ENCODE measurements at places on chromosomes 12 and 14.
A peak's percentile ranks its signal among the peaks of the same experiment; 100 is the strongest.

DNA sequence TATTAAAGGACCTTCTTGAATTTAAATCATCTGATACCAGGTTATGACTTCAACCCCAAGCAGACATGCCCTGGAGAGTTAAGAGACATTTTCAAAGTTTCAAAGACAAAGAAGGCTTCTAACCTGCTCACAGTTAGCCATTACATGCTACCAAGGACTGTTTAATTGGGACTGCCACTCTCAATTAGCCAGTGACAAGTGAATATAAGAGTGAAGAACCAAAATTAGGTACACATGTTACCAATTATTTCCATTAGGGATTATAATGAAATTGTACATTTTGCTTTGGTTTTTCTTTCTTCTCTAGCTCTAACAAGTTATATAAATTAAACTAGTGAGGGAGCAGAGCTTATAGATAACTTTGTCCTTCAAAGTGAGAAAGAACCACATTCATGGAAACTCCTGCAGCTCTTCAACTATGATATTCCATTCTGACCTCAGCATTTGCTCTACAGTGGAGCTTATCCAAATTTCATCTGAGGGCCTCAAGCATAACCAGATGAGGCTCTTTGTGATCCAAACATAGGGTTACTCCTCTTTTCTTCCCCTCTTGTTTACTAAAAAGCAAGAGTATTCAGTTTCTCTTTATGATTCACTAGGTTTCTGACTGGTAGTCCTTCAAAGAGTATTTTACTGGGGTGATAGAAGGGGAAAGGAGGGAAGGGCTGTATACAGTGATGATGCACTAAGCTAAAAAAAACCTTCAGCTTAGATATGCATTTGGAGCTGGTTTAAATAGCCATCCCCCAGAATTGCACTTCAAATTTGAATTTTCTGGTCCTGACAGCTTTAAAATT lies 91.3 kb downstream of the DUSP6 start:
- DNase-seq: no peak

DNA sequence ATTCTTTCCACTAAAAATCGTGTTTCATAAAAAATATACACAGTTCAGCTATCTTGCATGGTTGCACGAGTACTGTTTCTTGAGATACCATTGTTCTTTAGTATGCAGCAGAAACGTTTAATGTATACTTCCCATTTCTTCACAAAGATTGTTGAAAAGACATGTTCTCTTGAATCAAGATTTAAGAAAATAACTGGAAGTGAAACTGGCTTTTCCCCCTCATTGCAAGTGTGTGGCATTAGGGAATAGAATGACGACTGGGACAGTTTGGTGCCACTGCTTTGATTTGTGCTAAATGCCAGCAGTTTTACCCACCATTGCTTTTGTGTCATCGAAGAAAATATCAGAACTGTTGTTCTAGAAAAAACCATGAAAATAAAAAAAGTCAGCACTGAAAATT lies 20.3 kb upstream of the DHRS2 start:
- DNase-seq: no peak

- no peak for DNase-seq
Measured at GRCh38 chr12:24944601-24944975, 4.3 kb downstream of the BCAT1 start.

GRCh38 chr14:41642367-41642766 lies 35.7 kb downstream of the LRFN5 start:
- DNase-seq: no peak

DNA sequence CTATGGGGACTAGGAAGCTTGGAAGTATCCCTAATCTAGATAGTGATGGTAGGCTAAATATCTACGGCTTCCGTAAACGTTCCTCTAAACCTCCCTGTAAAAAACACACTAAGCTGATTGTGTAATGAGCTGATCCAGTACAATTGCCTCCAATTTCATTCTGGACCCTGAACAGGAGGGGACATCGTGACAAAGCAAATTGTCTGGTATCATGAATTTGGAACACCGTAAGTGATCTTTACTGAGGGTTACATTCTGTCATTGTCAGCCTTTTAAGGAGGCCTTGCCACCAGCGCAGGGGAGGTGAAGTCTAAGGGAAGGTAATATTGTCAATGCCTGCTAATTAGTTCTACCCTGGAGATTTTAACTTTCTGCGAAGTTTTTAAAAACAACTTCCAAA lies 487 bp upstream of the MGST1 start:
- DNase-seq: no peak

- no peak for DNase-seq
Measured at GRCh38 chr12:49377386-49377785, 10.1 kb downstream of the SPATS2 start.

GRCh38 chr14:20714593-20715250 lies 26.2 kb downstream of the ANG start:
- DNase-seq: no peak

DNA sequence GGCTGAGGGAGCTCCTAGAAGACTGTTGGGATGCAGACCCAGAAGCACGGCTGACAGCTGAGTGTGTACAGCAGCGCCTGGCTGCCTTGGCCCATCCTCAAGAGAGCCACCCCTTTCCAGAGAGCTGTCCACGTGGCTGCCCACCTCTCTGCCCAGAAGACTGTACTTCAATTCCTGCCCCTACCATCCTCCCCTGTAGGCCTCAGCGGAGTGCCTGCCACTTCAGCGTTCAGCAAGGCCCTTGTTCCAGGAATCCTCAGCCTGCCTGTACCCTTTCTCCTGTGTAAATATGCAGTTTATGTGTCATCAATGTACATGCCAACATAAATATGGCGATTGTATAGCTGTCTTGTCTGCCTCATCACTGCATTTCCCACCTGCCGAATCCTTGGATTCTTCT lies 7.5 kb downstream of the AMHR2 start:
- no peak for DNase-seq

- DNase-seq: no peak
Measured at GRCh38 chr12:13851828-13852227, 129.6 kb downstream of the GRIN2B start.

DNA sequence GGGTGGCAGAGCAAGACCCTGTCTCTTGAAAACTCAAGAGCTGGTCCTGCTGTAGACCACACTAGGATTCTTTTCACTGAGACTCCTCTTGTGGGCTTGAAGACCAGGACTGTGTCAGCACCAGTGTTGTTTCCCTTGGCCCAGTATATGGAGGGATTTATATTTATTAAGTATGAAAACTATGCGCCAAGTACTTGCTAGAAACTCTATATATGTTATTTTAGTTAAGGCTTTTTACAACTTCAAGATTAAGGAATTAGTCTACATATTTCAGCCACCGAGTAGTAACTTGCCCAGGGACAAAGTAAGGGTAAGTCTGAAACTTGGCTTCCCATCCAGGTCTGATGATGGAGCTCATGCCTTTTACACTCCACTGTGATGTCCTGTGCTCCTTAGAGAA lies 488.4 kb downstream of the PCNX1 start:
- no peak for DNase-seq

DNA sequence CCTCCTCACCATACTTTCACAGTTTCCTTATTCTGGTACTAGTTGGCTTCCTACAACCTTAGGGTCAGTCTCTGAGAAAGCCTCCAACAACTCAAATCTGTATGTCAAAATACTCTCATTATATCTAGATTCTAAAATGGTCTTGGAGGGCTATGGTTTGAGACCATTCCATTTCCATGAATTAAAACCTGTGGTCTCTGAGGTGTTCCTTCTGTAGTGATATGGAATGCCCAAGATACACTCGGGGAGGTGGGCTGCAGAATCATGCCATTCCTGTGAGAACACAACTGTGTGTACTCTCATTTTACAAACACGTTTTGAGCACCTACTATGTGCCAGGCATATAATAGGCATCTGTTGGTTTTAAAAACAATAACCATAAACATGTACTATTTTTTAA lies 74.0 kb downstream of the FERMT2 start:
- DNase-seq: no peak

DNA sequence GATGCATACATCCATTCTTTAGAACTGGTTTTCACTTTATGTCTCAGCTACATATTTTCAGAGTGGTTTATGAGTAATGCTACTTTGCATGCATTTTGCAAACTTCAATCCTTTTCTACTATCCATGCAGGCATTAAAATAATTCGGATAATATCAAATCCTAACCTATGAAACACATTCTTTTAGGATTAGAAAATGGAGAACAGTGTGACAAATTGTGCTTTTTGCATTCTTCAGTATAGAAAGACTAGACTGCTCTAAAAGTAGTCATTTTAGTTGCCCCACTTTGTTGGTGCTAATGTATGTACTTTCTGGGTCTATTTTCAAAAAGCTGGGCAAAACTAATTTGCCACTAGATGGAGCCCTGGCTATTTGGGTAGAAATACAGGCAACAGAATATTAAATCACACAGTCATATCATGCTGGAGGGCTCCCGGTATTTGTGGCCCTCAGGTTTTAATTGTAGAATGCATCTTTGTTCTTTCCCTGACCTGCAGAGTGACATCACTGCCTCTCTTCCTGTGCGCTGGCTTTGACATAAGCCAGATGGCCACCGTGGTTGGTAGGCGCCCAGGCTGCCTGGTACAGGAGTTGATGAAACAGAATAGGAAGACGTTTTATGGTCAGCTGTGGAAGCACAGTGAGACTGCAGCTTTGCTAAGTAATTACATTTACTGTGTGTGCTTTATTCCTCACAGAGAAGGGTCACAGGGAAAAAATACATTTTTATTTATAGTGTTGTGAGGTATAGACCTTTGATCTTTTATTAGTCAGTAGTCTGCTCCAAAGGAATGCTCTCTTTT lies 28.1 kb downstream of the MSRB3 start:
- peak; percentile 66 for DNase-seq

DNA sequence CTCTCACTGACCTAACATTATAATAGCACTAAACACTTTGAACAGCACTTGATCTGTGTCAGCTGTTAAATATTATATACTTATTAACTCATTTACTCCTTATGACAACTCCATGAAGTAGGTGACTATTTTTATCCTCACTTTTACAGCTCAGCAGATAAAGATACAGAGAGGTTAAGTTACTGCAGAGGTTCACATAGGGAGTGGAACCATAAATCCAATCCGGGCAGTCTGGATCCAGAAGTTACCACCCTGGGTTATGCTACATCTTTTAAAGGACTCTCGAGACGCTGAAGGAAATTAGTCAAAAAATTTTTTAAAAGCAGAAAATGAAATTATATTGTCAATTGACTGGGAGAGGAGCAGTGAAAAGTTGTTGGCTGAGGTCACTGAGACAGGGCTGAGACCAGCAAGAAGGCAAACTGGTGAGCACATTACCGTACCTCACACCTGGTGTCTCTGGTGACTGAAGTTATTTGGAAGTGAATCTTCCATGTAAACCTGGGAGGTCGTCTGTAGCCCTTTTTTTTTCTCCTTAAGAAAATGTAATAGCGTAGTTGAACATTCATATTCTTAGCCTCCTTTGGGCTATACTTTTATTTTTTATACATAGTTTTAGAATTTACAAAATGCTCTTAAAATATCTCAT lies 1.2 kb upstream of the RIMKLB start:
- no peak for DNase-seq

DNA sequence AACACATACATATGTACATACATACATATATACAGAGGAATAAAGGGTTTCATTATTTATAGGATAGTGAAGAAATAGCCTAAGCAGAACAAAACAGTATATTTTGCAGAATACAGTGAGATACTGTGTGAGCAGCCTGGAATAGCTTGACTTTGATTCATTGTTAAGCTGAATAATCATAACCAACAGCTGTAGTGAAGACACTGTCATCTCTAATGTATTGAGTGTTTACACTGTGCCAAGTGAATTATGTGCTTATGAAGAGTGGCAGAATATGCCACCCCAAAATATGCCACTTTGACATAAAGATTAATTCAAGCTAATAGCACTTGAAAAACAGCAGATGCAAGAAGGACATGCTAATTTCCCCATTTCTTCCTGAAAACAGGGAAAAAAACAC lies 48.2 kb upstream of the LRFN5 start:
- DNase-seq: no peak

DNA sequence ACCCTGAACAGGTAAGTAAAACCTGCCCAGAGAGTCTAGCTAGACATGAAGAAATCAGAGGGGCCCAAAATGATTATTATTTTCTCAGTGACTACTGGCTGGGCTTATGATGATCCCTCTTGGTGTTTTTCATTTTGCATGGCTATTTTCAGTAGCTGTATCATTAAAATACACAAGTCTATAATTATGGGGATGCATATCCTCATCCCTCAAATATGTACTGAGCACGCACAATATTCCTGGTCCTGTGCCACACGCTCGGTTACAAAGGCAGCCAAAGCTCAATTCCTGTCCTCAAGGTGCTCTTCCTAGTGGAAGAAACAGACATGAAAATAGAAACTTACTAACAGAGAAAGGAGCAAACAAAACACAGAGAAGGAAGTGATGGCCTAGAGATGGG lies 180.0 kb downstream of the DAD1 start:
- no peak for DNase-seq

- no peak for DNase-seq
Measured at GRCh38 chr14:59465316-59466135, at the start of gene GPR135. GPR135 (minus strand) TSS chr14:59465380; CDS start chr14:59465226, 154 bp downstream.

DNA sequence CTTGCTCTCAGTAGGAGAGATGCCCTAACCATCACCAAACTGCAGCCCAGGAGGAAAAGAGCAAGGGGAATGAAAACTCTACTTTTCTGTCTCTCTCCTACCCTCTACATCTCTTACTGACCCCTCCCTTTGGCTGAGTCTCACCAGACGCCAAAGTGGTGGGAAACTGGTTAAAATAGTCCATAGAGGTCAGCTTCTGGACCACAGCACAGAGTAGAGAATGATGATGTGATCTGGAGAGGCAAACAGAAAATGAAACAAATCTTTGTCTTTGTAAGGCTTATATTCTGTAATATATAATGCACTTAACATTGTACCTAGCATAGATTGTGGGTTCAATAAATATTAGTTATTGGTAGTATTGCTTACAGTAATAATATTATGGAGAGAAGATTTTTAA lies 81.0 kb upstream of the GARIN2 start:
- no peak for DNase-seq

DNA sequence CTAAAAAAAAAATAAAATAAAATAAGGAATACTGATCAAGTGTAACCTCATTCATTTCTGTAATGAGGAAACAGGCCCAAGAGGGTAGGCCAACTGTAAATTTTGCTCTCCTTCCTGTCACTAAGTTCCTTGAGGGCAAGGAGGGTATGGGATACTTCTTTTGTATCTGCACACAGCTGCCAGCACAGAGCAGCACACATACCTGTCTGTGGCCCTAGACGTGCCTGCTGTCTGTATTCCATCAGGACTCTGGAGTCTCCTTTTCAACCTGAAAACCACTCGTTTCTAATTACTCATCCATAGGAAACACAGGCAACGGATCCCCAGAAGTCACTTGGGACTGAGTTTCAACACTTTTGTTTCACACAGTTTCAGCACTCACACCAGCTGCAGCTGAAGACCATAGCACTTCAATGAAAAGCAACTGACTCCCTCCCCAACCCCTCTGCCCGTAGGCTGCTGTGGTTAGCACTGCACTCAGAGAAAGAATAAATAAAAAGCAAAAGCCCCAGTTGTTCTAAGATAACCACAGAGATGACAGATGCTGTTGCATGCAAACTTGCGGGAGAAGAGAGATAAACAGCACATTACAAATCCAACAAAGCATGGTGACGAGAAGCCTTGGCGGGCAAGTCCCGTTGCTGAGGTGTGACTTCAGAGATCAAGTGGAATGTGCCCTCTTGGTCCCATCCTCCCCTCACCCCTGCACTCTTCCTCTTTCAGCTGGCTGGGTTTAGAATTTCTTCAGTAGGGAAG lies 24.9 kb downstream of the CRACR2A start:
- DNase-seq: peak; percentile 27

- DNase-seq: peak; percentile 62
Measured at GRCh38 chr12:23950210-23950774, 822 bp upstream of the SOX5 start.

- DNase-seq: no peak
Measured at GRCh38 chr12:18457362-18457761, 196.0 kb downstream of the PIK3C2G start.

GRCh38 chr12:101877806-101878242 lies 444 bp downstream of the DRAM1 start:
- DNase-seq: peak; percentile 80

- peak; percentile 28 for DNase-seq
Measured at GRCh38 chr12:102917026-102917787, at the start of gene PAH. PAH (minus strand) TSS chr12:102917244; CDS start chr12:102917130, 114 bp downstream.
